PC-3 (cell line): ENCODE measurements at places on chromosomes 3 and 15. TPM values are rescaled to one million over a fixed set of nuclear protein-coding genes. Genes with fewer than 3 reads are reported as not detected.
A peak's percentile ranks its signal among the peaks of the same experiment; 100 is the strongest.

The INSYN1 gene
- total RNA-seq, result not detected in 2 replicates

The ZNF80 gene
- not detected in 2 replicates for total RNA-seq

The RLBP1 gene
- not detected in 2 replicates for total RNA-seq

The GHSR gene
- total RNA-seq, result not detected in 2 replicates

The TM2D3 gene
- total RNA-seq, result 18.4 and 23.3 TPM in 2 replicates

The CEP70 gene
- total RNA-seq, result 11.3 and 16.7 TPM in 2 replicates

The LYZL4 gene
- not detected in 2 replicates for total RNA-seq

The SLC12A1 gene
- total RNA-seq, result not detected in 2 replicates

The NAALADL2 gene
- total RNA-seq, result 1.7 and 1.9 TPM in 2 replicates

GRCh38 chr3:125594581-125595011 is 701 bp downstream of the OSBPL11 start:
- DNase-seq, result no peak

DNA sequence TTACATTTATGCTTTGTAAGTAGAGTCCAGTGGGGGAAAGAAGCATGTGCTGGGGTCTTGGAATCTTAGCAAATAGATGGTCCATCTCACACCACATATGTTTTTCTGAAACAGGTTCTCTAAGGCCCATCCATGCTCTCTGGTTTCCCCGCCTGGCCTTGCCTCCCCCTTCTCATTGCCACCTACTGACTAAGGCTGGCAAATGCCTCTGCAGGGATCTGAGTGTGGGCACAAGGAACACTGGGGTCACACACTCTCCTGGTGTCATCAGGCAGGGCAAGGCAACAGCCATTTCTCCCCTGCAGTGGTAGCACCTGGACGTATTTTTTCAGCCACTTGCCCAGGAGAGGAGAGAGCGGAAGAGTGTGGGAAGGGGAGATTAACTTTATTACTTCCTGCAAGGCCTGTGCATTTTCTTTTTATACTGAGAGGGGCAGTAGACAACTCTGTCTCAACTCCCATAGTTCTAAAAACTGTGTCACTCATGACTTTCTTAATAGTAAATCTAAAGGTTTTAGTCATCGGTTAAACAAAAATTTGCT is 804.2 kb upstream of the NECTIN3 start:
- no peak for DNase-seq

DNA sequence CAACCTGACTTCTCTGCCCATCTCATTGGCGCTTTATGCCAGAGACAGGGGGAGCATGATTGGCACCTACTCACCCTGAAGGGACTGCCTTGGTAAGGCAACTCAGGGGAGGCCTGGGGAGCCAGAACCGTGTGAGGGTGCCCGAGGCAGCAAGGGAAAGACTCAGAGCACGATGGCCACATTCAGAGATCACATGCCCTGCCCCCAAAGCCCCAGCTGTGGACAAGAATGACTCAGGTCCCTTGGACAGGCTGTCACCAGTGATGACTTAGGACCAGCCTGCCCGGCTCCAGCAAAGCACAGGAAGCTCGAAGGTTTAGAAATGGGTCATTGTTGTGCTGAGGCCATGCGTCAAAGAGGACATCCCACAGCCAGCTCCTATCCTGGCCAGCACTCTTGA is 49.1 kb upstream of the LIMD1 start:
- peak; percentile 45 for DNase-seq

GRCh38 chr3:126100634-126101301 is 16.8 kb upstream of the SLC41A3 start:
- no peak for DNase-seq

- DNase-seq, result no peak
Observed at GRCh38 chr3:75110741-75111140, 496.3 kb upstream of the CNTN3 start.

DNA sequence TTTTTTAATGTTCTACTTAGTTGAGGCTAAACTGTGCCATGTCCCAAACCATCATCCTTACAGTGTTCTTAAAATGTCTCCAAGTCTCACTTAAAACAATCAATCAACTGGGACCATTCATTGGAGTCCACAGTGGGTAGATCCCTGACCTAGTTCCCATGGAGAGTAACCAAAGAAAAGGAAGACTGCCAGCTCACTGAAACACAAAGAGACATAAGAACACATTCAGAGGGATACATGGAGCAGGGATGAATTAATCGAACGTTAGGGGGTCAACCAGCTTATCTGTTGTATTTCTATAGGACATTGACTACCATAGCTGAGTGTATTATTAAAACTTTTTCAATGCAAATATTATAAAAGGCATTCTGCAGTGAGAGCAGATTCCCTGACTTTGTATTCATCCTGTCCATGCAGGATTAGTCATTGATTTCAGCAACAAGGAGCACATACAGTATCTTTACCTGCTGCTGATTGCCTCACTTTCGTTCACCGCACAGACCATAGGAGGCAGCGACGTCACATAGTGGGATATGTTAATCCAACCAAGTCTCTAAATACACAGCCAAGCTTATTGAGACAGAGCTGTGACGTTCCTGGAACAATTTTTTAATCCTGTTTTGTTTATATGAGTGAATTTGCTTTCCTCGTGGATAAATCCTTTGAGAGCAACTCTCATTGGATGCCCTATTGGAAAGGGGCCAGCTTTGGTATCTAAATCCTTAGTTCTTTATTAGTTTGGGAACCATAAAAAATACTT is 364.9 kb upstream of the RBMS3 start:
- DNase-seq, result peak; percentile 68

GRCh38 chr3:23949784-23950183 is 4.7 kb downstream of the NR1D2 start:
- DNase-seq, result peak; percentile 31

- no peak for DNase-seq
Observed at GRCh38 chr15:73914145-73914544, 12.1 kb upstream of the LOXL1 start.

DNA sequence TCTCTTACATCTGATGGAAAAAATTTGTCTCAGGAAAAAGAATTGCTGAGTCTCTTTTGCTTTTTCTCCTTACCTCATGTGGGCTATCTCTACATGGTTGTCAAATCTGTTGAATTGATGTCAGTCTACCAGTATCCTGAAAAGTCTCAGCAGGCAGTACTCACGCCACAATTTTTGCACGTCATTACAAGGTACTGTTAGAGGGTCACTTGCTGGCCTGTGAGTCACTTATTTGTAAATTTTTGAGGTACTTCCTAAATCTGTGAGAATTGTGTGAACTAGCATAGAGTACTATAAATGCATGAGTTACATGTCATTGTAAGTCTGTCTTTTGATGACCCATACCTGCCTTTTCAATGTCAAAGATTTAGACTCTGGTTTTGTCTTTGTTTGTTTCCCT is 15.9 kb downstream of the HPS3 start:
- no peak for DNase-seq

- DNase-seq, result peak; percentile 17
Observed at GRCh38 chr3:57118254-57118653, 46.9 kb downstream of the IL17RD start.

DNA sequence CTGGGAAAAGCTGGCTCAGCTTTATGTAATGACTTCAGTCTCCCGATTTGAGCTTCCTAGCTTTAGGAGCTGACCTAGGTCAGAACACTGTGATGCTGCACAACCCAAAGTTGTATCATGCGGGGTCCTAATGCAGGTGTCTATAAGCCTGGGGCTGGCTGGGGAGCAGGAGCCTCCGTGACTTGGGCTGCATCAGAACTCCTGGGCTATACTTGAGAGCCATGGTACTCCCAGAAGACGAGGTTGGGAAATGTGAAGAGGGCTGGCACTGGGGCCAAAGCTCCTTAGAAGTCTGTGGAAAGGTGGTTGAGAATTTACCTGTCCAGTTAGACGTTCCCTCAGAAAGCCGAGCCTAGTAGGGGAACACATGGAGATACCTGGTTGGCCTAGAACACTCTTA is 57.0 kb downstream of the BSN start:
- DNase-seq, result no peak

DNA sequence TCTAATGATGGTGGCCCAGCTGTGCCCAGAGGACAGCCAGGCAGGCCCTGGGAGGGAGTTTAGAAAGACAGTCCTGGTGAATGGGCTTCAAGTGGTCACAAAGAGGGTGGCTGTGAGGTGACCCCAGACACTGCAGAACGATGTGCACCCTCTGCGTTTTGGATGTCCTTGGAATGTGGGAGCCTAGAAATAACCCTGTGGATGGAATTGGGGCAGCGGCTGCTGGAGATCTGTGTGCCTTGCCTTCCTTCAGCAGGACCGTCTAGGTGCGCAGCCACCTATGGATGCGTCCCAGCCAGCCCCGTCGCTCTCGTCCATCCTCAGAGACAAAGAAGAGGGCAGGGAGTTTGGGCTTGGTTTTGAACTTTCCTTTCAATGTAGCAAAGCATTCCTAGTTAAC is 46.5 kb downstream of the KLHL25 start:
- no peak for DNase-seq

DNA sequence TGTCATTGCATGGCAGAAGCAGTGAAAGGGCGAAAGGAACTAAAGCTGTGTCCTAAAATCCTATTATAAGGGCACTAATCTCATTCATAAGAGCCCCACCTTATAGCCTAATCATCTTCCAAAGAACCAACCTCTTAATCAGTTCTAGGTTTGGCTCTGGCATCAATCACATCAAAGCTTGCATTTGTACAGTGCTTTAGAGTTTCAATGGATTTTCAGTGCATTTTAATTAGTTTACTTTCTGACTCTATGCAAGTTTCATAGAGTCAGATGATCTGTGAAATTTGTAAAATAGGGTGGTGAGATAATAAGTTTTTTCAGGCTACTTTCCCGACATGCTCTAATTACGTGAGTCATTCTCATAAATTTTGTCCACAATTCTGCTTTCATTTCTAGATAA is 341.1 kb downstream of the DIPK2A start:
- peak; percentile 39 for DNase-seq

DNA sequence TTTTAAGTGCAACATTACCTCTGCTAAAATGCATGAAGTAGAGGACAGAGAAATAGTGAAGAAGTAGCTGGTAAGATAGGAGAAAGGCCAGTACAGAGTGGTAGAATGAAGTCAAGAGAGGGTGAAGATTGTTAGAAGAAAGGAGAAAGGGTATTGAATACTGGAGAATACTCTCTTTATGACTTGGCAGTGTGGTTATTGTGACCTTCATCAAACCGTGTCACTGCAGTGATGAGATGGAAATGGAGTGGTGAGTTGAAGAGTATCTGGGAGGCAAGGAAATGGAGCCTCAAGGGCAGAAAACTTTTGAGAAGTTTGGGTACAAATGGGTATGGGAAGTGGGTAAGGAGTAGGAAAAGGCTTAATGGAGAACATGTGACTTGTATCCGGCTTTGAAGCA is 24.7 kb downstream of the MINDY2 start:
- no peak for DNase-seq

DNA sequence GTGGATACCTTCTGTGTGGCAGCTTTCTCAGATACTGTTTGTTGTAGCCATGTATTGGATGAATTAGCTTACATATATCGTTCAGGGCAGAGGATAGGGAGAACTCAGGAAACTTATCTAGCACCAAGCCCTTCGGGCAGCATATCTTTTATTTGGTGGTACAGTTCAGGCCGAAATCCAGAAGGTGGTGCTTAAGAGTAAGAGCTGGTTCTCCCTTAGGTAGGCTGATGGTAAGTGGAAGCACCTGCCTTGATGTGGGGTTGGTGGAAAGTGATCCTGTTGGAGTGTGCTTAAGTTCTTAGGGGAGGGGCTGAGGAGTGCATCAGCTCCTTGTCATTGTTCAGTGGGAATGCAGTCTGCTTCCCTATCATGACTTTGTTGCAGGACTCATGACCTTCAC is 187.5 kb downstream of the DOCK3 start:
- peak; percentile 17 for DNase-seq

GRCh38 chr3:160005004-160005403 is 16.4 kb downstream of the IL12A start:
- no peak for DNase-seq

DNA sequence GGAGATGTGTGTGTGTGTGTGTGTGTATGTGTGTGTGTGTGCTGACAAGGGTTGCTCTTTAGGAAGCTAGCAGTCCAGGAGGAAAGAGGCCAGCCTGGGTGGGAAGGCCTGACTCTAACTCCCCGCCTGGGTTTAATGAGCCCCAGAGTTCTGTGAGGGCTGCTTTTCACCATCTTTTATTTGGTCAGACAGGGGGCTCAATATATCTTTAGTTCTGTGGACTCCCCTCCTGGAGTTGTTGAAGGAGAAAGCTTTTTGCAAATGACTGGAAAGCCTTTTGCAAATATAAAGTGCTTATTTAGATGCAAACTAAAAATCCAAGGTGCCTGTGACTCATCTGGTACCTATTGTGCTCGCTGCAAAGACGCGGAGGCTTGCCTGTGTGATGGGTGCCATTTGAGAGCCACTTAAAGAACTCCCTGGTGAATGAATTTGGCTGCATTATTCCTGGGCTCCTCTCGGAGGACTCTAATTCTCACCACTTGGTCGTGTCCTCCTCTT is 24.5 kb downstream of the DRD3 start:
- DNase-seq, result no peak

DNA sequence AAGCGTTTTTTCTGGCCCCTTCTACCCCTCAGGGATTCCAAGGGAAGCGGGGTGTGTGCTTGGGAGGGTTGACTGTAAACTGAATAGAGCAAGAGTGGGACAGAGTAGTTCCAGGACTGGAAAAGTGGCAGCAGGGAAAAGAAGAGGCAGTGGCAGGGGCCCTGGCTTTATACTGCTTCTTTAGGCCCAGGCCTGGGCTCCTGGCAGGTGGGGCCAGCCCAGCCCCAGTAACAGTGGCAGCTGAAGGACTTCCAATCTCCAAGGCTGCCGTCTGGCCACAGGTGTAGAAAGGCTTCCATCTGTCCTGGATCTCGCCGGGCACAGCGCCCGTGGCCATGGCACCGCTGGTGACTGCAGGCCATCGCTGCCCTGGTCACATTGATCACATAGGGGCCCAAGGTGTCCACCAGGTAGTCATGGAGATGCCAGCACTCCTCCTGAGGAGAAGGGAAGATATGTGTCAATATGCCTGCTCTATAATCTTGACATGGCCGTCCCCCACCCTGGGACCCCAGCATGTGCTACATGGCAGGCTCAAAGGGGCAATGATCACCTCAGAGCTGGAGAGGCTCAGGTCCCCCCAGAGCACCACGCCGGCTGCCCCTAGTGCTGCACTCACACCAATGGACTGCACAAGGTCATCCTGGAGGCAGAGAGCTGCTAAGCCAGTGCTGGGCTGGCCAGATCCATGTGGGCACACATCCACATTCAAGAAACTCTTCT is 1.0 kb upstream of the IFRD2 start:
- no peak for DNase-seq

DNA sequence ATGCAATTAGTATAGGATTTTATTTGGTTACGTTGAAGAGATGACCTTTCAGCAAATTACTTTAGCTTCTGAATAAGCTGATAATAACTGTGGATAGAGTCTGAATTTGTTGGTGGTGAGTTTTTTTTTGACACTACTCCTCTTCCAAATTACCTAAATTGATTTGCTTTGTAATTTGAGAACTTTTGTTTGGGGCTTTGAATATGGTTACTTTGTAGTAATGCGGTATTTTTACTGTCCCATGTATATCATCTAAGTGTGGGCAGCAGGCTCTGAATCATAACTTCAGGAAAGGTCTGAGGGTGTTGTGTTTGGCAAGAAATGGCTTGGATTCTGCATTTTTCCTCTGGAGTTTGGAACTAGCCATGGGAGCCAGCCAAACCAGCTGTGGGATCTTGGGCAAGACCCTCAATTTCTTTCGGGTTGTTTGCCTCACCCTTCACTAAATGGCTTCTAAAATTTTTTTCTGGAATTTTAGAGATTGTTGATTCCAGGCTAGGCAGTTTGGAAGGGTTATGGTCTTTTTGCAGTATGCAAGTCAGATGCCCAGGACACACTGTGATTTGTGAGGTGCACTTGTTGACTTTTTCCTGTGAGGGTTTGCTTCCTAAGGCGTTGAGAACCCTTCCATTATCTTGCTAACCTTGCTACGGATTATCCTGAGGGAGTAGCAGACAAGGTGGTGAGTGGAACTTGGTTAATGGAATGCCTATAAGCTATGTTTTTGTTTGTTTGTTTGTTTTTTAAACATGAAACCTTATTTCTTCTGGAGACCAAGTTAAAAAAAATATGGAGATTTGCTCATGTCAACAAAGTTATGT is 10.4 kb downstream of the PTPRG start:
- DNase-seq, result no peak
